ENCODE measurements at places on chromosomes 11 and 22.

- DNase-seq, result no peak
Measured at GRCh38 chr22:41650821-41651220, 29.7 kb downstream of the XRCC6 start.

DNA sequence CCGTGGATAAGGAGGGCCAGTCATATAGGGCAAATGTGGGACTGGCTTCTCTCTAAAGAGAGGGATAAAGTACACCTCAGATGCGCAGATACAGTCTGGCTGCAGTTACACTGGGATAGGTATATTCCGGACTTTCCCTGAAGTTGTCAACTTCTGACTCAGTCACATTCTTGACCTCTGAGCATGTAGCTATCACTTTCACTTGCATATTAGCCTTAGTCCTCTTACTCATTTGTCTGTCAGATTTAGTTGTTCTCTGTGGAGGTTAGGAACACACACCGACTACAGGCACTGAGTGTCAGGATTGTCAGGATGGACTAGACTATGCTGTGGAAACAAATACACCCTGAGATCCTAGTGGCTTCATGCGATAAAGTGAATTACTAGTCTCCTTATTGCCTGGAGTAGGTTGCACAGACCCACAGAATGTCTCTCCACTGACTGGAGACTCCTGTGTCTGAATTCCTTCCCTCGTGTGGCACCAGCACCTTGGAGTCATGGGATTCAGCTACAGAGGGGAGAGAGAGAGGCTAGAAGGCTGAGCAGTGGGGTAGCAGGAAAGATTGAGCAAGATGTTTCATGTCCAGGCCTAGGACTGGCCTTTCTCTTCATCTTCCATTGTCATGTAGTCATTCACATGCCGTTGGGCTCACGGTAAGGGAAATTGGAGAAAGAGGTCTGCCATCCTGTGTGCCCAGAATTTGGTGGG is 654.3 kb downstream of the NTM start:
- no peak for DNase-seq

- no peak for DNase-seq
Measured at GRCh38 chr22:49369726-49370626, 457.7 kb downstream of the BRD1 start.

GRCh38 chr22:43388420-43388851 is 23.4 kb upstream of the MPPED1 start:
- DNase-seq, result peak; percentile 51

GRCh38 chr22:43288807-43289420 is 54.3 kb downstream of the SCUBE1 start:
- no peak for DNase-seq

GRCh38 chr11:126647735-126648134 is 292.2 kb downstream of the ST3GAL4 start:
- no peak for DNase-seq

DNA sequence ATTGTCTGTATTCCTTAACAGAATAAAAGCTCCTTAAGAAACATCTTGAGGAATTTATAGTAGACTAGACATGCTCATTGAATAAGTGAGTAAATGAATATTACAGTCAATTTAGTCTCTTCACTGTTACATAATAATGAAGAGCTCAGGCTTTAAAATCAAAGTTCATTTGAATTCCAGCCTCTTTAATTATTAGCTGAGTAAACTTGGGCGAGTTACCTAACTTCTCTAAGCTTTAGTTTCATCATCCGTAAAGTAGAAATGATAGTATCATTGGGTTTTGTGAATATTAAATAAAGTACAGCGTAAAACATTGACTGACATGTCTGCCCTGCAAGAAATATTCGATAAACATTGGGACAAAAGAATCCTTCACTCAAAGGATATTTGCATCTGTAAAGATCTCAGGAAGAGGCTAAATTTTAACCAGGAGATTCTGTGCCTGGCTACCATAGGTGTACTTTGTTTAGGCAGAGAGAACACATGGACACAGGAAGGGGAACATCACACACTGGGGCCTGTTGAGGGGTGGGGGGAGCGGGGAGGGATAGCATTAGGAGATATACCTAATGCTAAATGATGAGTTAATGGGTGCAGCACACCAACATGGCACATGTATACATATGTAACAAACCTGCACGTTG is 15.2 kb upstream of the BBOX1 start:
- DNase-seq, result no peak

DNA sequence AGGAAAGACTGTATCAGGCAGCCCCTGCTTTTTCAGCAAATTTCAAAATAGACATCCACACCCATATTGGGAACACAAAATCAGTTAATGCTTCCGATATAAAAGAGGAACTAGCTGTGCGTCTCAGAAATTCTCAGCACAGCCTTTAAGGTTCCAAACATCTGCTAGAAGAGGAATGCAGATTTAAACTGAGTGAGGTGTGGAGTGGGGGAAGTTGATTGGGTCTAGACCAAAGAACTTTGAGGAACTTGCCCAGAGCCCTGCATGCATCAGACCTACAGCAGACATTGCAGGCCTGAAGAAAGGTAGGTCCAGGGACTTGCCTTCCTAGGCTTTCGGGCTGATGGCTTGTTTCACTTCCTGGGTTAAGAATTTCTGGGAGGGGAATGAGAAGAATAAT is at the start of gene MS4A4A:
Gene MS4A4A, plus strand, starts transcription at position 255 of the 400 bp plus-strand sequence. Its CDS starts 10 bp downstream, at position 265.
- DNase-seq, result no peak

DNA sequence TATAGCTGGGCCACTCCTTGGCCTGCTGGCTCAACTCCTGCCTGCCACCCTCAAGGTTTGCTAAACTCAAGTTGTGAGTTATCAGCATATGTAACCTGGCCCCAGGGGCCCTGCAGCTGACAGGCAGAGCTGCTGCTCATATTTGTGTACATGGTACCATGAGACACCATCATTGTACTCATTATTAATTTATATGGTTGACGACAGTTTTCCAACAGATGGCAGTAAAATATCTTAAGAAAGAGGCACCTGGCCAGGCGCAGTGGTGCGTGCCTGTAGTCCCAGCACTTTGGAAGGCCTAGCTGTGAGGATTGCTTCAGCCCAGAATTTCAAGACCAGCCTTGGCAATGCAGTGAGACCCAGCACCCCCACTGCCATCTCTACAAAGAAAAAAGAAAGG is 11.4 kb upstream of the DENND5A start:
- DNase-seq, result no peak

DNA sequence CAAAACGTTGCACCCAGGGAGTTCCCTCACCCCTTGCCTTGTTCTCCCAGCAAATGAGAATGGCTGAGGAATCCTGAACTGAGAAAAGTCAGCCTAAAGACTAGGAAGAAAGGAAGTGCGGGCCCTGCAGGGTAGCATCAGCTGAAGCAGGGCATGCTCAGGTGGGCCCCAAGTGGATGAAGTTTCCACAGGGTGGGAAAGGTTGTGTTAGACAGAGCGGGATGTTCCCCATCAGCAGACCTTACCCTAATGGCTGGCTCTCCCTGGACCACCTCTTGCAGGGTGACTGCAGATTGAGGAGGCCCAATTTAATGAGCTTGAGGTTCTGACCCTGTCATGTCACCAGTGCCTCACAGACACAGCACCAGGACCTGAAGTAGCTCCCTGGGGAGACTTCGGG is 81.5 kb upstream of the MYOD1 start:
- DNase-seq, result no peak

- DNase-seq, result no peak
Measured at GRCh38 chr11:58941838-58942237, 2.5 kb downstream of the GLYATL1 start.

DNA sequence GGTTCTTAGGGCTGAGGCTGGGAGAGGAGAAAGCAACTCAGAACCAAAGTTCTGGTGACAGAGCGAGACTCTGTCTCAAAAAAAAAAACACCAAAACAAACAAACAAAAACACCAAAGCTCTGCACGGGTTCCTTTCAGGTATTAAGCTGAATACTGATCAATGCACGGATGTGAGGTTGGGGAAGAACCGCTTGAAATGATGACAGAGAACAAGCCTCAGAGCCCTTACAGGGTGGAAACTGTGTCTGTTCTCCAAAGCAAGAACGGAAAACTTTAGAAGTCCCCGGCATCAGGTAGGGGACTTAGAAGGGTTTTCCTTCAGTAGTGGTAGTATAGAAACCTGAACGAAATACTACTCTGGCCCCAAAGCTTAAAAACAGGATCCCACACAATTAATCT is 260.0 kb downstream of the TBC1D22A start:
- no peak for DNase-seq

GRCh38 chr11:45543808-45544422 is 121.5 kb downstream of the CHST1 start:
- no peak for DNase-seq

DNA sequence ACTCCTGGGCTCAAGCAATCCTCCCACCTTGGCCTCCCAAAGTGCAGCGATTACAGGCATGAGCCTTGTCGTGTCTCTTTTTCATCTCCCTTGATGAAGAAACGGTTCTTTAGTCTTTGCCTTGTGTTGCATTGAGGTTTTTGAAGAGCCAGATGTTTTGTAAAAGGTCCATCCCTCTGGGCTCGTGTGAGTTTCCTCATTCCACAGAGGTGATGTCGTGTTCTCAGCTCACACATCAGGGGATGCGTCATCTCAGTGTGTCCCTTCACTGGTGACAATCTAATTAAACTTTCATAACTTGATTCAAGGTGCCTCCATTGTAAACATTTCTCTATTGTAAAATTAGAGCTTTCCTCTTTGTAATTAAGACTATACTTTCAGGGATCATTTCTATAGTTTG is 29.7 kb upstream of the TEF start:
- DNase-seq, result no peak

GRCh38 chr22:48979482-48979881 is 848.2 kb downstream of the BRD1 start:
- DNase-seq, result no peak

DNA sequence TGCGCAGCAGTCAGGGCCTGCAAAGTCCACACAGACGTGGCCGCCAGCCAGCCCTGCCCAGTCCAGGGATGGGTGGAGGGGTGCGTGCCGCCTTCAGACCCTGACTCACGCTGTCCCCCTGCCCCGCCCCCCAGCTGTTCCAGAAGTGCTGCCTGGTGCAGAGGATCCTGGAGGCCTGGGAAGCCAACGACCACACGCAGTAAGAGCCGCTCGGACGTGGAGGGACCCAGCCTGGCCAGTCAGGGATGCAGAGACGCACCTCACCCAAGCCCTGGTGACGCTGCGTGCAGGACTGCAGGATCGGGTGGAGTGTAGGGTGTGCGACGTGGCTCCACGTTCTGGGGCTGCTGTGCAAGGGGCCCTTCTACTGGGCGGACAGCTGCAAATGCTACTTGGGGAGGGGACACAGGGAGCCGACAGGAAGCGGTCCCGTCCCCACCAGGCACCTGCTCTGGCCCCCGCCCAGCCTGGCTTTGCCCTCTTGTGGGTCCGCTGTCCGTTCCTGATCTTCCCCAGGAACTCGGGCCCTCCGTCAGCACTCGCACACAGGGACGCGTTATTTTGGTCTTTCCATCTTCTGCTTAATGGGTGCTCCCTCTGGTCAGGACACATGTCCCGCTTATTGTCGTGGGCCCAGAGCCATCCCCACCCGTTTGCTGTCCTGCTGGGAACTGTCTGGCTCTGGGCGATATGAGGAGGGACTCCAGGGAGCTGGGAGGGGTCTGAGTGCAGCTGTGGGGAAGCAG is 42.5 kb downstream of the SBF1 start:
- no peak for DNase-seq

DNA sequence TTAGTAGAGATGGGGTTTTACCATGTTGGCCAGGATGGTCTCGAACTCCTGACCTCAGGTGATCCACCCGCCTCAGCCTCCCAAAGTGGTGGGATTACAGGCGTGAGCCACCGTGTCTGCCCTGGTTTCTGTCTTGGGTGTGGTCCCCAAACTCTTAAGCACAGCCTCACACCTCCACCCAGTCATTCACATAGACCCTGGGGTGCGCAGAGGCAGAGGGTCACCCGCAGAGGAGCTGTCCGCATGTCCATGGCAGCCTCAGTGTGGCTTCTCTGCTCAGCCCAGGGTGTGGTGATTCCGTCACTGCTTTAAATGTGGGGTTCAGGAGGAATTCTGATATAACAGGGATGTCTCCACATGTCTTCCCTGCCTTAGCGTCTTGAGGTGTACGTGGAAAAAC is 48.5 kb upstream of the PRODH start:
- no peak for DNase-seq

- DNase-seq, result no peak
Measured at GRCh38 chr22:30195245-30196140, 51.1 kb downstream of the LIF start.

DNA sequence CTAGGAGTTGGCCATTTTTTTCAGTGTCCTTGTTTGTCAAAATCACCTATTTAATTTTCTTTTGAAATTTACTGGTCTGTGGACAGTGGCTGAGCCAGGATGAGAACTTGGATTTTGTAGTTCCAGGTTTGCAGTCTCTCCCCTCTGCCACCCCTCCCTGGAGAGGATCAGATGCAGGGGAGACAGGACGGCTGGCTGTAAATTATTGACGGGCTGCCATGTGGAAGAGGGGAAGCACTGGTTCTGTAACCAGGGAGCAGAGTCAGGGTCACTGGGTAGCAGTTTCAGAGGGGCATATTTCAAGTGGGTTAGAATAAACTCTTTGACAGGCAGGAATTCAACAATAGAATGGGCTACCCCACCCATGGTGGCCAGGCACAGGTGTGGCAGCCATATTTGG is 20.6 kb upstream of the YWHAH start:
- no peak for DNase-seq

- no peak for DNase-seq
Measured at GRCh38 chr11:60854140-60854846, 1.5 kb downstream of the PTGDR2 start.

- no peak for DNase-seq
Measured at GRCh38 chr22:25569983-25570382, 5.5 kb downstream of the GRK3 start.

DNA sequence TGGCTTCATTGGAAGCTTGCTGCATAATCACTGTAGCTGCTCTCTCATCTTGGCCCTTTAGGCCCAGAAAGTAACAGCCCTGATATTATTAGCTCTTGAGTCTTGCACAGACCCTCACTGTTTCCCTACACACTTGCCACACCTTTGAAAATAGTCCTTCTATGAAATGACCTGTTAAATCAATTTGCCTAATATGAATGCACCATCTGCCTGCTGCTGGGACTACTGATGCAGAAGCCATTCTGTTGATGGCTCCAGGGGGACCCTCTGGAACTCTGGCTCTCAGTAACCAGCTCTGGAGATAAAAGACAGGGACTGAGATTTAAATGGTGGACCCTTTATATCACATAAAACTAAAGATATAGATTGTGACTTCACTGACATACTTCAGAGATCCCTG is 14.7 kb upstream of the AMPD3 start:
- DNase-seq, result no peak

- no peak for DNase-seq
Measured at GRCh38 chr22:48343461-48343860, 1484.2 kb downstream of the BRD1 start.

DNA sequence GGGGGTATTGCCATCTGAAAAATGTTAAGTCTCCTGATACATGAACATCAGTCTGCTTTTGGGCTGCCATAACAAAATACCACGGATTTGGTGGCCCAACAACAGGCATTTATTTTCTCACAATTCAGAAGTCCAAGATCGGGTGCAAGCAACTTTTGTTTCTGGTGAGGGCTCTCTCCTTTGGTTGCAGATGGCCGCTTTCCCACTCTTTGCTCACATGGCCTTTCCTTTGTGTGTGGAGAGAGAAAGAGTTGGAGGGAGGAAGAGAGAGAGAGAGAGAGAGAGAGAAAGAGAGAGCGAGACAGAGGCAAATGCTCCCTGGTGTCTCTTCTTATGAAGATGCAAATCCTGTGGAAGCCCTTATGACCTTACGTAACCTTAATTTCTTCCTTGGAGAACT is 2.5 kb upstream of the KRTAP5-2 start:
- no peak for DNase-seq
